ENCODE measurements at places on chromosomes 7 and 10. TPM values are rescaled to one million over a fixed set of nuclear protein-coding genes. Genes with fewer than 3 reads are reported as not detected.

Gene IKZF1
- total RNA-seq: under 0.01 TPM

Gene EDRF1
- total RNA-seq: 25.0 TPM

Gene ALOX5
- not detected for total RNA-seq

Gene CALHM2
- 54.6 TPM for total RNA-seq

Gene SLC16A9
- 1.2 TPM for total RNA-seq

Gene DPCD
- 28.9 TPM for total RNA-seq

Gene TRRAP
- 16.5 TPM for total RNA-seq

Gene ITGB8
- total RNA-seq: 35.1 TPM

Gene GNAT3
- total RNA-seq: not detected

Gene SLC29A4
- 1.1 TPM for total RNA-seq

Gene INHBA
- total RNA-seq: 97.8 TPM

Gene MMD2
- not detected for total RNA-seq

Gene GIMAP6
- total RNA-seq: 0.36 TPM

Gene TACC2
- total RNA-seq: 5.0 TPM

Gene CCL24
- total RNA-seq: not detected

Gene CASTOR2
- 24.8 TPM for total RNA-seq

Gene ADCY1
- 0.59 TPM for total RNA-seq

Gene DBF4
- 12.7 TPM for total RNA-seq

Gene DEPP1
- 87.6 TPM for total RNA-seq

Gene SOSTDC1
- total RNA-seq: under 0.01 TPM

Gene GARIN1A
- total RNA-seq: 2.1 TPM

Gene PTPN20
- total RNA-seq: 9.1 TPM

Gene ITPRID1
- total RNA-seq: not detected

Gene SPDYE8
- total RNA-seq: not detected

Gene COL17A1
- total RNA-seq: under 0.01 TPM

Gene KLLN
- 0.59 TPM for total RNA-seq

Gene DDC
- total RNA-seq: not detected

Gene CYP3A7
- not detected for total RNA-seq

Gene NPSR1
- not detected for total RNA-seq

Gene PRKAR2B
- 2.5 TPM for total RNA-seq

Gene SLC18A3
- total RNA-seq: not detected

Gene POLR2J2
- total RNA-seq: 8.3 TPM

Gene NPFFR1
- not detected for total RNA-seq

Gene DKK1
- 66.2 TPM for total RNA-seq

Gene OPALIN
- total RNA-seq: not detected

Gene RRP12
- 15.0 TPM for total RNA-seq

Gene ZFYVE27
- 19.9 TPM for total RNA-seq

Gene COL1A2
- total RNA-seq: 11,912 TPM

Gene ZNF488
- total RNA-seq: 0.29 TPM

Gene SPRN
- total RNA-seq: under 0.01 TPM

All from osteoblast (primary cell).